ENCODE measurements at places on chromosomes 2 and 18. TPM values are rescaled to one million over a fixed set of nuclear protein-coding genes. Genes with fewer than 3 reads are reported as not detected.

The TEX51 gene
- not detected for total RNA-seq

The MAPK4 gene
- total RNA-seq, result 0.28 TPM

The ADAM23 gene
- total RNA-seq, result 9.3 TPM

The DCDC2C gene
- not detected for total RNA-seq

The MAB21L4 gene
- 0.22 TPM for total RNA-seq

The GTF2A1L gene
- not detected for total RNA-seq

The RAB17 gene
- 0.29 TPM for total RNA-seq

Data from A549 treated with Hydrocortisone at 1 μM for 4 hours (cell line).